Endothelial cell (in vitro differentiated cells): ENCODE measurements at places on chromosomes 3 and 15.

DNA sequence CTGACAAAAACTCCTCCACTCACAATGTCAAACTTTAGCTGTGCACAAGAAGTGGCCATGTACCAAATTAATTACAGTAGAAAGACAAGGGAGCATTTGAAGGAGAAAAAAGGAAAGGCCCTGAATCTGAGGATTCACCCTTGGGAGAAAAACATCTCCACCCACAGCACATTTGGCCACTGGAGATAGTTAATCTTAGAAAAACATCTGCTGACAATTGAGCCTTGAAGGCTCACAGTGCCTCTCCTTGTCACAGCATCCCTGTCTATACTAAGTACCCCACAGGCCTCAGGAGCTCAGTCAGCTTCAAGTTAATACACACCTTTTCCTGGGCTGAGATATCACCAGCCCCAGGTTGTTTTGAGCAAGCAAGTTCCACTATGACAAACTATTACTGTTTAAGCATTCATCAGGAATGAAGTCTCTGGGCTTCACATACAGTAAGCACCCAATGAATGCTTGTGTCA lies 78.1 kb upstream of the SETMAR start:
- no peak for DNase-seq

DNA sequence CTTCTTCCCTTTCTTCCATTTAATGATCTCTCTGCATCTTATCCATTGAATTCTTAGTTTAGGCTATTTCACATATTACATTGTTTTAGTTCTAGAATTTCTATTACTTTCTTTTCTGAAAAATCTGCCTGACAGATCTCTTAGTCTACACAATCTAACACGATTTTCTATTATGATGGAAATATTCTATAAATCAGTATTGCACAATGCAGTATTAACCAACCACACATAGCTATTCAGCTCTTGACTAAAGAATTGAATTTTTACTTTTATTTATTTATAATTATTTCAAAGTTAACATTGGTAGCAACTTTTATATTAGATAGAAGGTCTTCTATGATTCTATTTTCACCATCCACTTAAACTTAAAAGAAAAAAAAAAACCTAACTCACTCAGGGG lies 36.2 kb upstream of the GOLGA8A start:
- no peak for DNase-seq

DNA sequence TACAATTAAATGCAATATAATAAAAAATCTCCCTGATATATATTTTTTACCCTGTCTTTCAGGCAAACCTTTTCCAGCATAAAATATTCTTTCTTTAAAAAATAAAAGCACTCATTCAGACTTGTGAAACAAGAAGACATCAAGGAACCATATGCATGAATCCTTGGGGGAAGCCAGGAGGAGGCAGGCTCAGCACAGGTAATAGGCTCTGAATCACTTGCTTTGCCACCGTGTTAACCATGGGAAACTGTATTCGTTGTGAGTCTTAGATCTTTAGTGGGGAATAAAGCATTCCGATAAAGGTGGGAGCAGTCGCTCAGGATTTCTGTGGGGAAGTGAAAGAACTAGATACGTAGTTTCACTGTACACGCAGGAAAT lies 42.4 kb downstream of the FBN1 start:
- no peak for DNase-seq

- no peak for DNase-seq
These were observed 65.6 kb downstream of the CCNL1 start for GRCh38 chr3:157094301-157094700.

DNA sequence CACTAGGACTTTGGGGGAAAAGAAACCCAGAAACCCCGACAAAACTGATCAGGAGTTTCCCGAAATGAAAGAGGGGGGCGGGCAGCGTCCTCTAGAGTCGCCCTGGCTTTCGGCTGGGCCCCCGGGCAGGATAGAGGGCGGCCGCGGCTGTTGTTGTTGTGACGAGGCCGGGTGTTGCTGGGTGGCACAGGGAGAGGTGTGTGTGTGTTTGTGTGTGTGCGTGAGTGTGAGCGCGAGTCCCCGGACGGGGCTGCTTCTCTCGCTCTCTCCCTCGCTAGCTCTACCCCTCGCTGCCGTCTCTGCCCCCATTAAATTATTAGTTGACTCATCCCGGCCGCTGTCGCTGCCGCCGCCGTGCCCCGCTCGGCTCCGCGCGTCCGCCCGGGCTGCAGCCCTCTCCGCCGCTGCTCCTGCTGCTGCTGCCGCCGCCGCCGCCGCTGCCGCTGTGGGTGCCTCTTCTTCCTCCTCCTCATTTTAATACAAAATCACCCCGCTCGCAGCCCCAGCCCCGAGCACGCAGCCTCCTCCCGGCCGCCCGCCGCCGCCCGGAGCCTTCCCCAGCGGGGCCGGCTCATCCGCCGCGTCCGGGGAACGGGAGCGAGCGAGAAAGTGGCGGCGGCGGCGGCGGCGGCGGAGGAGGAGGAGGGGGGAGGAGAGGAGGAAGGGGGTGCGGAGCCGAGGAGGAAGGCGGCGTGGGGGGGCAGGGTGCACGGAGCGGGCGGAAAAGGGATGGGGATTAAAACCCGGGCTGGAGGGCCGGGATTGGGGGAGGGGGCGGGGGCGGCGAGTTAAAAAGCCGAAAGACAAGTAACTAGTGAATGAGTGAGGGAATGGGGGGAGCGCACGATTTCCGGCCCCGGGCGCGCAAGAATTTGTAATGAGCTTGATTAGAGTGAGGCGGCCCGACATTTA lies at the start of gene SATB1:
TSS of gene SATB1 (minus strand) at position 611 of the 912 bp plus-strand sequence. CDS start 4,372 bp downstream, outside the sequence.
- peak; percentile 72 for DNase-seq

DNA sequence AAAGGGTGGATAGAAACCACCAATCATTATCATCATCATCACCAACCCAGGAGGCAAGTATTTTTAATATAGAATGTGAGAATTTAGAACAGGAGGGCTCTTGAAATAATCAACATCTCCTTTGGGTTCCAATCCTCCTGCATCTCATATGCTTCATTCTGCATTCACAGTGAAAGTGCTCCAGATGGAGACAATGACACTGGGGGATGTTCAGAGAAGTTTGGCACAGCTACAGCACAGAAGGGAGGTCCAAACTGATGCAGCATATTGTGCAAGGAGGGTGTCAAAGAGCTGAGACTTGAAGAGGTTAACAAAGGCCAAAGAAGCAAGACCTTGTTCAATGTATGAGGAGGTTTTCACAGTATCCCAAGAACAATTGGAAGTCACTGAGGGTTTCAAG lies 767.1 kb downstream of the NTRK3 start:
- DNase-seq: no peak

DNA sequence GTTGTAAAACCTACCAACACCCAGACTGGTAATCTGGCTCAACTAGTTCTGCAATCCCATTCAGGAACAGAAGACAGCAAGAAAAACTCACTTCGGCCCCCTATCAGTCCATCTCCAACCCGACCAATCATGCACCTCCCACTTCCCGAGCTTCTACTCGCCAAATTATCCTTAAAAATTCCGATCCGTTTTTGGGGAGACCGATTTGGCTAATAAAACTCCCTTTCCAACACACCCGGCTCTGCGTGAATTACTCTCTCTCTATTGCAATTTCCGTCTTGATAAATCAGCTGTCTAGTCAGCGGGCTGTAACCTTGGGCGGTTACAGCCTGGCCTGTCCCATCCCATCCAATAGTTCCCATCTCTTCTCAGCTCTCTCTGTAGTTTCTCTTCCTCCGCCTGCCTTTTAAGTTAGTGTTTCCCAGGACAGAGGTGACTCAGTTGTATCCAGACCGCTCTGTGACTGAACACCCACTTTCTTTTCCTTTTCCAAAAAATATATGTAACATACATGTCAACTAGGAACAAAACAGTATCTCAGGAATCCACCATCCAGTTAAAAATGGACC lies 780 bp upstream of the ACAD9 start:
- DNase-seq: no peak

DNA sequence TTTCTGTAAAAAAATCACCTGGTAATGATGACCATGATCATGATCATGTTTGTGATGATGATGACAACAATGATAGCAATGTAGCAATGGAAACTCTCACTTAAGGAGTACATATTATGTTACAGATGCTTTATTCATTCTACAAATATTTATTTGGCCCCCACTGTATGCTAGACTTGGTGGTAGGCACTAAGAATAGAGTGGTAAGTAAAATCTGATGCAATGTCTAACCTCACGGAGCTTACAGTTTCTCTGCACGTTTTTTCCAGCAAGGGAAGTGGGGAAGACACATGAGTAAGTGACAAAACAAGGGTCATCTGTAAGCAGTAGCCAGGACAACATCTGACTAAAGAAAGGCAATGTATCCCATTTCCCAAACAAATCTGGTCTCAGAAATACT lies 199.4 kb upstream of the MRPL3 start:
- DNase-seq: no peak

DNA sequence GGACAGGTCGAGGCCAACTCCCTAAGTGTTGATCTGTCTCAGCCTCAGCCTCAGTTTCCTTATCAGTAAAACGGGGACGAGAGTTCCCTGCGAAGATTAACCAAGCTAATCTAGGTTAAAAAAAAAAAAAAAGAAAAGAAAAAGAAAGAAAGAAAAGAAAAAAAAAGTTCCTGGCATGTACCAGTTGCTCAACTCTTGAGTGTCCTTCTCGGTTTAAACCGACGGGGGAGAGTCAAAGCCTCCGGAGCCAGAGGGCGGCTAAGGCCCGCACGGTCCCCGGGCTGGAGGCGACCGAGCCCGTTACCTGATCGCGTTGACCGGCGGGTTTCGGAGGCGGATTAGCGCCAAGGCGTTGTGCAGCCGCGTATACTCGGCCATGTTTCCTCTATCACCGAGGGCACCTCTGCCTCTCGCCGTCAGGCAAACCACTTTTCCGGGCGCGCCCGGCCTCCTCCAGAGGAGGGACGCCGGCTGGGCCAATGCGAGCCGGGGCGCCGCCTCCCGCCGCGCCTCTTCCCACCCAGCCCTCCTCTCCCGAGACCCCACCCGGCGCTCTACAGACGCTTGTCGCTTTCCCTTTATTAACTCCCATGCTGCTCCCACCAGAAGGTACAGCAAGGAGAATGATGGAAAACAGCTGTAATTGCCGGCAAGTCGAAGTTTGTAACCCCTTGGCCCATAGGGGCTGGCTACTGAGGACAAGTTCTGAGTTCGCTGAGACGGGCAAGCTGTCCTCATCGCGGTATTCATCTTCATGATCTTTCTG lies at the start of gene EHHADH:
TSS of gene EHHADH (minus strand) at position 405 of the 766 bp plus-strand sequence. CDS start at position 378, 27 bp downstream.
- peak; percentile 63 for DNase-seq

- no peak for DNase-seq
These were observed 62.8 kb downstream of the ZPLD1 start for GRCh38 chr3:102497571-102497970.

DNA sequence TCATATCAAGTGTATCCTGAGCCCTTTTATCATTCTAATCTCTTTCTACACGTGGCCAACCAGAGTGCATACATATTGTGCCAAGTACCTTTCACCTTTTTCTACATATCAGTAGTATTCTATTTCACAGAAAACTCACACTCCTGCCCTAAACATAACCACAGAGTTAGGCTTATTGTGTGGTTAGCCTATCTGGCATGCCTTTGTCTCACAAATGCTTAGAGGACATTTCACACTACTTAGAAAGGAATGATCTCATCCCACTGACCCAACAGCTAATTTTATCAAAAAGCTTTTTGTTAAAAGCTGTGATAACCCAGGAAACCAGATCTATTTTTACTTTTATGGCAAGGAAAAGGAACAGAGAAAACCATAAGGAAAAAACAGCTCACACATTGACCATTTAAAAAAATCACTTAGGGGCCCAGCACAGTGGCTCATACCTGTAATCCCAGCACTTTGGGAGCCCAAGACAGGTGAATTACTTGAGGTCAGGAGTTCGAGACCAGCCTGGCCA lies 17.8 kb upstream of the MAP4 start:
- DNase-seq: no peak

- DNase-seq: no peak
These were observed 48.7 kb downstream of the CNOT10 start for GRCh38 chr3:32733631-32734229.

DNA sequence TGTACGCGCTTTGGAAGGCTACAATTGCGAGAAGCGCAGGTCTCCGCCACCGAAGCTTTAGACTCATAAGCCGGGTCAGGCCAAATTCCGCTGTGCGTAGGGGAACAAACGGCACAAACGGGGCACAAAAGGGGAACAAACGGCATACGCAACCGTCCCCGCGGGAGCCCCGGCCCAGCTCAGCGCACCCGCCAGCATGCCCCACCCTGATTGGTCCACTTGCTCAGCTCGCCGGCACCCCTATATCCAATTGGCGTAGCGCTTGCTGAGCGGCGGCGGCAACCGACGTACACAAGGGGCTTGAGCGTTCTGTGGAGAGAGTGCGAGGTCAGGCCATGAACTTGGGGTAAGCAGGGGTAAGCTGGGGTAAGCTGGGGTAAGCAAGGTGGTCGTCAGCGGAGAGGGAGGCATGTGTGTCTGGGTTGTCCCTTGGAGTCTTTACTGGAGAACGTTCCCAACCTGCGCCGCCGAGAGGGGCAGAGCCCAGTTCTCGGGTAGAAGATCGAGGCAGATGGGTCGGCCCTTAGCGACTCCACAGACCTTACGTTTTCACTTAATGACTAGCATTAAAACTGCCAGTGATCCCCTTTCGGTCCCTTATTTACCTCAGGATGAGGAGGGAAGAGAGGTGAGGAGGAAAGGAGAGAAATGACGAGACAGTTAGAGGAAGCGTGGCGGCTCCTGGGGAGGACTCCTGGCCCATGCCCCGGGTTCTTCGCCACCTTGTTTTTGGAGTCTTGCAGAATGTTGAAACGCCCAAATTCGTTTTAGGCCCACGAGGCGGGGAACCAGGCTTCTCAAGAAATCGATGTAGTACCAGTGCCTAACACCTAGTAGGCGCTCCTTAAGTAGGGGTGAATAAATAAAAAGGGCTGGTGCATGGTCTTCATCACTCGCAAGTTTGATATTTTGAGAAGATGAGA lies at the start of gene CCDC66:
TSS of gene CCDC66 (plus strand) at position 268 of the 923 bp plus-strand sequence. CDS start at position 336, 68 bp downstream.
- peak; percentile 90 for DNase-seq

GRCh38 chr15:99385865-99386264 lies 134.6 kb downstream of the LRRC28 start:
- DNase-seq: no peak

DNA sequence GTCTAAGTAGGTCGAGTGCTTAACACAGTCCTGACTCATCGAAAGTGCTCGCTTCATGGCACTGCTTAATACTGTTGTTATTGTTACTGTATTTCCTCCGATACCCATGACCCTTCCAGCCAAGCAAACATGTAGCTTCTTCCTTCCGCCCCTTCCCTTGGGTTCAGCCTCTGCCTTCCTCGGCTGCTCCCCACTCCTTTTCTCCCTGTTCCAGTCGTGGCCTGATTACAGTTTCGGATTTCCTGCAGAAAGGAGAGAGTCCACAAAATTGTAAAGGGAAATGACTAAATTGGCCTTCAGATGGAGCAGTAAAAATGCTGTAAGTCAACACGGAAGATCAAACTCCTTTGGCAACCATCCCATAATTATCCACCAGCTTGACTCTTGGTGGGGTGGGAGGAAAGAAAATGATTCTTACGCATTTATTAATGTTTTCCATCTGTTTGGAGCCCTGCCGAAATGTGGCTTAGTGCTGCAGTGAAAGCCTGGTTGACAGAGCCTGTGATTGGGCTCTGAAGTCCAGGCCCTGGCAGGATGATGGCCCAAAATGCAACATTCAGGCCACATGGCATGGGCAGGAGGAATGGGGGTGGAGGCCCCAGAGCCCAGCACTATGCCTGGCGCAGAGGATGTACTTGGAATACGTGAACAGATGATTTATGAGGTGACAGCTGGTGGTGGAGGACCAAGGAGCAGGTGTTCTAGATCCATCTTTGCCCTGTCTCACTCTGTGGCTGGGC lies 37.6 kb downstream of the FAM3D start:
- DNase-seq: no peak

- no peak for DNase-seq
These were observed 40.1 kb upstream of the CD47 start for GRCh38 chr3:108130701-108131474.

GRCh38 chr3:114846252-114846651 lies 300.8 kb downstream of the ZBTB20 start:
- no peak for DNase-seq

GRCh38 chr15:74270854-74271520 lies 34.9 kb downstream of the CCDC33 start:
- no peak for DNase-seq
